ENCODE measurements at places on chromosomes 11 and 22. TPM values are rescaled to one million over a fixed set of nuclear protein-coding genes. Genes with fewer than 3 reads are reported as not detected.

TSGA10IP gene
- total RNA-seq: not detected

TRIM29 gene
- 0.57 TPM for total RNA-seq

SCN2B gene
- total RNA-seq: not detected

SELENOH gene
- 79.7 TPM for total RNA-seq

FXYD6 gene
- not detected for total RNA-seq

REXO2 gene
- 398 TPM for total RNA-seq

HPX gene
- 0.14 TPM for total RNA-seq

HEPHL1 gene
- total RNA-seq: 4.4 TPM

LDHA gene
- total RNA-seq: 872 TPM

PKP3 gene
- total RNA-seq: 1.3 TPM

MUC6 gene
- total RNA-seq: not detected

MPPED1 gene
- total RNA-seq: not detected

CYP2D6 gene
- 0.14 TPM for total RNA-seq

KIF18A gene
- 5.9 TPM for total RNA-seq

APOBEC3H gene
- total RNA-seq: not detected

OR6T1 gene
- total RNA-seq: not detected

MMP12 gene
- 5.6 TPM for total RNA-seq

IGLL5 gene
- total RNA-seq: not detected

SLC22A25 gene
- not detected for total RNA-seq

CHRM1 gene
- not detected for total RNA-seq

C11orf42 gene
- not detected for total RNA-seq

CACNA1I gene
- under 0.01 TPM for total RNA-seq

GDPD5 gene
- total RNA-seq: 1.6 TPM

DNAJB13 gene
- not detected for total RNA-seq

RRAS2 gene
- total RNA-seq: 48.1 TPM

OR51V1 gene
- not detected for total RNA-seq

DDX25 gene
- not detected for total RNA-seq

HBG2 gene
- not detected for total RNA-seq

ARHGAP8 gene
- under 0.01 TPM for total RNA-seq

ARFIP2 gene
- total RNA-seq: 70.0 TPM

BAIAP2L2 gene
- 3.4 TPM for total RNA-seq
